ENCODE measurements at places on chromosomes 13 and 19.

GRCh38 chr19:45770192-45771101 lies 1.4 kb upstream of the SIX5 start:
- peak; percentile 92 for DNase-seq

DNA sequence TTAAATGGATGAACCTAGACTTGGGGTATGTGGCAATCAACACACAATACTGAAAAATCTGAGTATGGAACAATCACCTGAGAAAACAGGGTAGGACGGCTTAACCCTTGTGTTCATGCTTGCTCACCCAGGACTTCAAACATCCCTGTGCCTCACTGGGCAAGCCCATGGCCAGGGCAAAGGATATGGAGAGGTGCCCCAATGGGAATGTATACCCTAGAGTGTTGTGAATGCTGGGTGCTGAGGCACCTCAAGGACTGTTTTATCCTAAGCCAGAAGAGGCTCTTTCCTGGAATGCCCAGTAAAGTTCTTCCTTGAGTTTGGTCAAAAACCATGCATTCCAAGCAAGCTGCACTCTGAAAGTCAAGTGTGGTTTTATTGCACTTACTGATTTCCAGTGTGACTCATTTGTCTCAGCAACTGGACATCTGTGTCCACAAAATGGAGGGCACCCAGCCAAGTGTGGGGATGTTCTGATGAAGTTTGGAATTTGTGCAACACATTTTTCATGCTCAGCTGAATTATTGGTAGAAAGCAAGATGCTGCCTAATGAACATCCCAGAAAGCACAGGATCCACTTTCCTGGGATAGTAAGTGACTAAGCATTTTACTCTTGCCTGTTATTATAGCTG lies 531.3 kb downstream of the RFC3 start:
- no peak for DNase-seq

DNA sequence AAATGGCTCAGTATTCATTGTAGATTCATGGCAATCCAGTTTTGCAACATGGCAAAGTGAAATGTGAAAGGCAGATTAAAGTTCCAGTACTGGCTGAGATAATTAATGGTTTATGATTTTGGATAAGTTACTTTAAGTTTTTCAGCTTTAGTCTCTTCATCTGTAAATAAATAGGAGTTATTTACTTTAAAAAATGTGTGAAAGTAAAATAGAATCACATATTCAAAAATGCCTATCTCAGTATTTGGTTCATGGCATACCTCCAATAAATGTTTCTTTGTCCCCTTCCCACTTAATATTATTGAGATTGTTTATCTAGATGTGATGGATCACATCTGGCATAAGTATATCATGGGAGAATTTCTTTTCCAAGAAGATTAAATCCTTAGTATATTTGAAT lies 426.0 kb downstream of the GPC5 start:
- no peak for DNase-seq

- no peak for DNase-seq
Observed at GRCh38 chr13:31301119-31301518, 101.3 kb downstream of the B3GLCT start.

- DNase-seq, result no peak
Observed at GRCh38 chr19:45049073-45049736, 10.4 kb downstream of the CLASRP start.

GRCh38 chr13:102400675-102401145 lies 1.1 kb downstream of the FGF14 start:
- no peak for DNase-seq

- DNase-seq, result no peak
Observed at GRCh38 chr13:86840250-86841191, 830.6 kb upstream of the SLITRK5 start.
